Mesothelial cell of epicardium (in vitro differentiated cells): ENCODE measurements at places on chromosomes 4 and X. TPM values are rescaled to one million over a fixed set of nuclear protein-coding genes. Genes with fewer than 3 reads are reported as not detected.

GRCh38 chrX:114127005-114127404, 456.9 kb upstream of the HTR2C start:
- peaks cover 1% of the 10 kb centered on the region for H3K27me3 ChIP-seq
- H3K4me3 ChIP-seq, result no peak overlapping the region
- no peaks in the 10 kb centered on the region for H3K4me1 ChIP-seq
- DNase-seq, result no peak
- H3K27ac ChIP-seq, result no peak overlapping the region

DNA sequence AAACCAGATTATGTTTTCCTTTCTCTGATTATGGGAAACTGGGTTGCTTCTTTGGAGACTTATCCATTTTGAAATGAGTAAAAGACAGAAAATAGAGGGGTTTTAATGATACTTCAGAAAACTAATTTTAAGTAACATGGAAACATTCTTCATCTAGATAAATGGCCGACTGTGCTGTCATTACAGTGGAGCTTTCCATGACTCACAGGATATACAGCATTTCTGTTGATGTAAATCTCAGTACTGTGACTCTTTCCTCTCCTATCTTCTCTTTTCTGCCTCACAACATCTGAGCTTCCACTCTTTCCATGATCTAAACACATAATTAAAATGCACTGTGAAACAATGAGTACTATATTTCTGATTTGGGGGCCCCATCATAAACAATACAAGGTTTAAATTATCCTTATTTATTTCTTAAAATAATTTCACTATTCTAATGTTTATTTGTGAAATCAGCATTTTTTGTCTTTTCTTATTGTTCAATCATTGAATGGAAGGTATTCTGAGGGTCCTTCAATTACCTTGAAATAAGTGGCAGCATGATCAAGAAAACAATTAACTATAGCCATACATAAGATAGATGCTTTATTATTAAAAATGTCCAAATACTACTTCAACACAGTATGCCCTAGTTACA, 19.3 kb downstream of the SEC24D start:
- no peak for DNase-seq
- peaks cover 1% of the 10 kb centered on the region for H3K4me1 ChIP-seq
- peaks cover 39% of the 10 kb centered on the region for H3K36me3 ChIP-seq
- H3K27me3 ChIP-seq, result no peaks in the 10 kb centered on the region
- H3K4me3 ChIP-seq, result no peak overlapping the region

DNA sequence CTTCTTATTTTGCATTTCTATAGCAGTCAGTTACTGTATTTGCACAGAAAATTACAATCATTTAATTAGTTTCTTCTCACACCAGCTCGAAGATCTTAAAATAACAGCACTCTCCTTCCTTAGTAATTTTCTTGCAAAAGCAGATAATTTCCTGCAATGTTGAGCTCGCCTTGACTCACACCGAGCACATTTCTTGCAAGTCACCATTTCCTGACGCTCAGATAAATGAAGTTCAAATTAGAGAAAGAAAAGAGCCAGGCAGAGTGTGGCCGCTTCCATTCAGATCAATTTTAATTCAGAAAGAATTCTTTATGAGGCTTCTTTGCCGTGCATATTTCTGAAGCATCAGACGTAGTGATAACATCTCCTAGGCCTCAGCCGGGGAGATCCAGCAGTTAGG, 10.1 kb downstream of the SORCS2 start:
- H3K36me3 ChIP-seq, result no peaks in the 10 kb centered on the region
- no peak overlapping the region for H3K27ac ChIP-seq
- H3K27me3 ChIP-seq, result peaks cover 2% of the 10 kb centered on the region

GRCh38 chrX:93420525-93421082, 252.8 kb downstream of the NAP1L3 start:
- DNase-seq, result no peak
- peak overlapping the region; percentile 57 for H3K27ac ChIP-seq
- H3K4me3 ChIP-seq, result no peak overlapping the region
- no peaks in the 10 kb centered on the region for H3K27me3 ChIP-seq

GRCh38 chr4:110175634-110176033, 22.8 kb downstream of the ELOVL6 start:
- H3K27ac ChIP-seq, result no peak overlapping the region
- peaks cover 16% of the 10 kb centered on the region for H3K4me1 ChIP-seq
- H3K27me3 ChIP-seq, result no peaks in the 10 kb centered on the region
- DNase-seq, result no peak
- H3K36me3 ChIP-seq, result peaks cover 15% of the 10 kb centered on the region
- H3K4me3 ChIP-seq, result no peak overlapping the region

DNA sequence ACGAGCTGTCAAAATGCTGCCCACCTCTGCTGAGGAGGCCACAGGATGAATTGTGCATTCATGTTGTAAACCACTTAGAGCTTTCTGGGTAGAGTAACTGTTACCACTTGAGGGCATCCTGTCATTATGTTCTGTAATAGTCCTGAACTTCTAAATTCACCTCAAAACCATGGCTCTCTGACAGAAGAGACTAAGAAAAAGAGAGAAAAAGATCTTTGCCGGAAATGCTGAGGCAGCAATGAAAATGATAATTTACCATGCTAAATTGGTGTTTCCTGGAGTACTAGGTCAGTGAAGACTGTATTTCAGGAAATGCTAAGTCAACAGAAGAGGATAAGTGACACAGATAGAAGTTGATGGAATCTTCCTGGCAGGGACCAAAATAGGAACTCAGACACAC, 942.3 kb upstream of the SLIT2 start:
- peaks cover 4% of the 10 kb centered on the region for H3K36me3 ChIP-seq
- H3K27me3 ChIP-seq, result no peaks in the 10 kb centered on the region
- H3K4me3 ChIP-seq, result no peak overlapping the region
- DNase-seq, result no peak
- peak overlapping the region; percentile 5 for H3K27ac ChIP-seq

- no peaks in the 10 kb centered on the region for H3K27me3 ChIP-seq
- DNase-seq, result no peak
- peak overlapping the region; percentile 83 for H3K4me3 ChIP-seq
- H3K4me1 ChIP-seq, result peaks cover 5% of the 10 kb centered on the region
- H3K27ac ChIP-seq, result peak overlapping the region; percentile 47
Measured at GRCh38 chrX:152942077-152942442, 44.2 kb downstream of the ZNF185 start.

DNA sequence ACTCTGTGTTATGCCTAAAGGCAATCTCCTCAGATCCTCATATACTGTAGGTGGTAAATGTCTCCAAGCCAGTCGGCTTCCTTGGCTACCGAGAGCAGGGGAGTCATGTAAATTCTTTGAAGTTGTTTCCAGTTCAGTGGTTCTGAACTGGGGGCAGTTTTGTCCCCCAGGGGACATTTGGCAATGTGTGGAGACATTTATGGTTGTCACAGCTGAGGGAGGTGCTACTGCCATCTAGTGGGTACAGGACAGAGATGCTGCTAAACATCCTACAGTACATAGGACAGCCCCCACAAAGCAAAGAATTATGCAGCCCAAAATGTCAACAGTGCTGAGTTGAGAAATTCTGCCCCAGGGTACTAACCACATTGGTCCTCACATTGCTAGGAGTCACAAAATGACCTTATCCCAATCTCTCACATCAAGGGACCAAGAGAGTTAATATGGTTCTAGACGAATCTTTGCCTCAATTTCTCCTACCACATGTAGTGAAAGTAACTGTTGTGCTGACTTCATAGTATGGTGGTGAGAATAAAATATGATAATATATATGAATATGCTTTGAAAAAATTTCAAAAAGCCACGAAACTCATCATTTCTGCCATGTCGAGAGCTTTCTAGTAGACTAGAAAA, 104.4 kb upstream of the ARHGAP24 start:
- no peak overlapping the region for H3K27ac ChIP-seq
- H3K27me3 ChIP-seq, result no peaks in the 10 kb centered on the region
- H3K4me1 ChIP-seq, result peaks cover 3% of the 10 kb centered on the region
- no peaks in the 10 kb centered on the region for H3K36me3 ChIP-seq
- no peak for DNase-seq

GRCh38 chrX:23287191-23287725, 47.4 kb upstream of the PTCHD1 start:
- no peaks in the 10 kb centered on the region for H3K27me3 ChIP-seq
- no peaks in the 10 kb centered on the region for H3K36me3 ChIP-seq

DNA sequence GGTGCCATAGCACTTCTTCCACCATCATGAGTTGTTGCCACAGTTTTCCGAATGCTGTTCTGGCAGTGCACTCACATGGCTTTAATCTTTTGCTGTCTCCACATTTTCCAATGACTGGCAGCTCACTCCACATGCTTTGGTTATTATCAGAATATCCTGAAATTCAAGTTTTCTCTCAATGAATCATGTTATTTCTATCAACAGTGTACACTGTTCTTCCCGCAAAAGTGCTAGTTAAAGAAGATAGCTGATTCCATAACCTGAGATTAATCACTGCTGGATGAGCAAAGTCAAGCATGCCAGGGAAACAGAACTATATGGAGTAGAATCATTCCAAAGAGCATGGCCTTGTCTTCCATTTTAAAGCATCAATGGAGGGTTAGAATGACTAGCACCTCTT, 14.6 kb upstream of the IL13RA2 start:
- no peaks in the 10 kb centered on the region for H3K27me3 ChIP-seq
- H3K36me3 ChIP-seq, result no peaks in the 10 kb centered on the region
- H3K4me3 ChIP-seq, result no peak overlapping the region
- no peak overlapping the region for H3K27ac ChIP-seq
- H3K4me1 ChIP-seq, result peaks cover 25% of the 10 kb centered on the region

DNA sequence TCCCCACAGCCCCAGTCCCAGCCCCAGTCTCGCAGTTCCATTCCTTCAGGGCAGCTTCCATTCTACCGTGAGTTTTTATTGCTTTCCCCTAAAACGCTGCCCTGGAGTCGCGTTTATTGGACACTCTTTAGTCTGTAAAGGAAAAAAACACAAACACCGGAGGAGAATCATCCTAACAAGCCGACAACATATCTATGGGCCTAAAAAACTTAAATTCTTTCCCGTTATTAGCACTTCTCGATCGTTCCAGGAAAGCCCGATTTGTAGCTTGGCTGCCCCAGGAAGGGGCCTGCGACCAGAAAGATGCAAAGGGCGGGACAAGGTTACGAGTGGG, 178.5 kb downstream of the CBR4 start:
- no peaks in the 10 kb centered on the region for H3K27me3 ChIP-seq
- peaks cover 39% of the 10 kb centered on the region for H3K4me1 ChIP-seq
- H3K36me3 ChIP-seq, result peaks cover 8% of the 10 kb centered on the region
- DNase-seq, result no peak

The SMARCA1 gene
- 116 TPM in 3 replicates for total RNA-seq

The TRPC3 gene
- 0.18 to 0.34 TPM (median 0.29 TPM) in 3 replicates for total RNA-seq

The FHIP1A gene
- total RNA-seq, result 13.9 to 16.8 TPM (median 14.0 TPM) in 3 replicates

The MAGEA8 gene
- total RNA-seq, result not detected in 3 replicates

The C1QTNF7 gene
- 3.9 to 4.4 TPM (median 4.1 TPM) in 3 replicates for total RNA-seq

The NUP62CL gene
- 2.5 to 4.0 TPM (median 2.7 TPM) in 3 replicates for total RNA-seq

The STOX2 gene
- total RNA-seq, result 95.6 to 104 TPM (median 103 TPM) in 3 replicates

The NLGN3 gene
- 3.3 to 3.5 TPM (median 3.3 TPM) in 3 replicates for total RNA-seq
